ENCODE measurements at places on chromosomes 6 and 20. TPM values are rescaled to one million over a fixed set of nuclear protein-coding genes. Genes with fewer than 3 reads are reported as not detected.

The ACTR5 gene
- 4.7 TPM for total RNA-seq

The MEI4 gene
- not detected for total RNA-seq

The XRN2 gene
- 67.0 TPM for total RNA-seq

The SLC22A7 gene
- not detected for total RNA-seq

The SAMD3 gene
- 0.64 TPM for total RNA-seq

The OPRL1 gene
- 2.1 TPM for total RNA-seq

The SLC16A10 gene
- not detected for total RNA-seq

The GLP1R gene
- total RNA-seq, result not detected

The PSORS1C1 gene
- 6.2 TPM for total RNA-seq

The BMP6 gene
- total RNA-seq, result not detected

The LAMA5 gene
- 201 TPM for total RNA-seq

The COX4I2 gene
- total RNA-seq, result not detected

The PRDM13 gene
- not detected for total RNA-seq

The BFSP1 gene
- 13.8 TPM for total RNA-seq

The BPIFB2 gene
- total RNA-seq, result not detected

Measured in osteocyte (in vitro differentiated cells).